ENCODE measurements at places on chromosomes 11 and 22. TPM values are rescaled to one million over a fixed set of nuclear protein-coding genes. Genes with fewer than 3 reads are reported as not detected.

DNA sequence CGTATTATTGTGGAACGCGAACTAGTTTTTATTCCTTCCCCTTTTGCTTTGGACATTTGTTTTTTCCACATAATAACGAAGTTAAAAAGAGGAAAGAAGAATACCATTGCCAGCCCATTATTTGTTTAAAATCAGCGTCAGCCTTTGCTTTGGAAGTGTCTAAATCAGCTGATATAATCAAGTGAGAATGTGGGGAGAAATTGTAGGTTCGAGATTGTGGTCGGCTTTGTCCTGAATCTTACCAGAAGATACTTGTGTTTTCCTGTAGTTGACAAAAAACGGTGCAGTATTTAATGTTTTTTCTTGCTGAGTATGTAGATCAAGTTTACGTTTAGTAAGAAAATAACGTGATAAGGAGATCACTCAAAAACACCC is 935 bp downstream of the ZNF143 start:
- no peaks in the 10 kb centered on the region for H3K27me3 ChIP-seq
- H3K27ac ChIP-seq: peak overlapping the region; percentile 10
- H3K4me3 ChIP-seq: peak overlapping the region; percentile 95
- no peak for DNase-seq

GRCh38 chr11:64081745-64082442 is 46.2 kb downstream of the FLRT1 start:
- H3K4me1 ChIP-seq: no peaks in the 10 kb centered on the region
- no peaks in the 10 kb centered on the region for H3K36me3 ChIP-seq
- no peaks in the 10 kb centered on the region for H3K27me3 ChIP-seq
- no peak overlapping the region for H3K4me3 ChIP-seq
- no peak overlapping the region for H3K27ac ChIP-seq

DNA sequence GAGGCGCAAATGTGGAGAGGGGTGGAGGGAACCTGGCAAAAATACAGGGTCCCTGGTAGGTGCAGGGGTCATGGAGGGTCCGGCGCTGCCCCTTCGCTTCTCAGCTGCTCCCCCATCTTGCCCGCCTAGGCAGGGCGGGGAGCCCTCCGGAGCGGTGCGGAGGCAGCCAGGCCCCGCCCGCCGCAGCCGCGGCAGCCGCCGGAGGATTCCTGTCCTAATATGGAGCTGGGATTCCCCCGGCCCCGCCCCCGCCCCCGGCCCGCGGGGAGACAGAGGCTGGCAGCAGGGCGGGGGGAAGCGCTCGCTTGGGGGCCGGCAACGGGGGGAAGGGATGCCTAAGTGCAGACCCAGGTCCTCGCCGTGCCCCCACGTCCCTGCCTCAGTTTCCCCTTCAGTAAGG is 1.0 kb upstream of the NPAS4 start:
- H3K36me3 ChIP-seq: peaks cover 4% of the 10 kb centered on the region
- H3K27ac ChIP-seq: no peak overlapping the region
- peak overlapping the region; percentile 60 for H3K4me3 ChIP-seq
- H3K27me3 ChIP-seq: peaks cover 19% of the 10 kb centered on the region

DNA sequence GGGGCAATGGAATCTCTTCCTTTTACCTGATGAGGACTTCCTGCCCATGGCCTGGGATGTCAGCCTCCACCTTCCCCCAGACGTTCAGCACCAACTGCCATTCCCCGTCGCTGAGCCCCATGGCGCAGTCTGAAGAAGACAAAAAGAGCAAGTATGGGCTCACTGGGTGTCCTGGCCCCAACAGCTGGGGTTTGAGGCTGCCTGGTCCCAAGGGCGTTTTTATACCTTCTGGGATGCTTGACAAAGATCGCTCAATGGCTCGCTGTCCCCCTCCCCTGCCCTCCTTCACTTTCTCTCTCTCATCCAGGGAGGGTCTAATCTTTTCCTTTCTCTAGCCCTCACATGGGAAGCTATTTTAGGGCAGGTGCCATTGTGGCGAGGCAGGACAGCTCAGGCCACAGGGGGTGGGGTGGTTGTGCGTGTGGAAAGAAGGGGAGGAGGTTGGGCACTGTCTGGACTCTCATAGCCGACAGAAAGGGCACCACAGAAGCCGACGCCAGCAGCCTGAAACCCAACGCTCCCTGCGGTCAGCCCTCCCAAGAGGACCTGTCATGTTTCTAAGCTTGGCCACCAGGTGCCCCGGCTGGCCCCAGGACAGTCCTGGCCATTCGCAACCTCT is at the start of gene MB:
TSS of gene MB (minus strand) at position 193 of the 619 bp plus-strand sequence. CDS start at position 121, 72 bp downstream.
- H3K27ac ChIP-seq: no peak within 1 kb of the TSS
- no peak within 1 kb of the TSS for H3K4me3 ChIP-seq
- no peak for DNase-seq
- H3K4me1 ChIP-seq: no peaks in the 10 kb centered on the region
- H3K36me3 ChIP-seq: no peaks in the 10 kb centered on the region

- H3K27me3 ChIP-seq: no peaks in the 10 kb centered on the region
- no peaks in the 10 kb centered on the region for H3K36me3 ChIP-seq
- no peak overlapping the region for H3K4me3 ChIP-seq
- no peak overlapping the region for H3K27ac ChIP-seq
- no peak for DNase-seq
Observed at GRCh38 chr11:129115652-129116586, 76.2 kb downstream of the ARHGAP32 start.

Gene CNTN5
- not detected for total RNA-seq

Gene ARSA
- 10.3 TPM for total RNA-seq

Data from H9 (cell line).